Stimulated activated CD8-positive, alpha-beta memory T cell treated with anti-CD3 and anti-CD28 coated beads, Interleukin-12 subunit alpha, Interleukin-12 subunit beta, amount 100 ng/mL, for 1 hour (primary cell): ENCODE measurements at places on chromosomes 13 and 19.
A peak's percentile ranks its signal among the peaks of the same experiment; 100 is the strongest.

- peak; percentile 41 for DNase-seq
Measured at GRCh38 chr19:42386974-42387707, 3.0 kb downstream of the CNFN start.

DNA sequence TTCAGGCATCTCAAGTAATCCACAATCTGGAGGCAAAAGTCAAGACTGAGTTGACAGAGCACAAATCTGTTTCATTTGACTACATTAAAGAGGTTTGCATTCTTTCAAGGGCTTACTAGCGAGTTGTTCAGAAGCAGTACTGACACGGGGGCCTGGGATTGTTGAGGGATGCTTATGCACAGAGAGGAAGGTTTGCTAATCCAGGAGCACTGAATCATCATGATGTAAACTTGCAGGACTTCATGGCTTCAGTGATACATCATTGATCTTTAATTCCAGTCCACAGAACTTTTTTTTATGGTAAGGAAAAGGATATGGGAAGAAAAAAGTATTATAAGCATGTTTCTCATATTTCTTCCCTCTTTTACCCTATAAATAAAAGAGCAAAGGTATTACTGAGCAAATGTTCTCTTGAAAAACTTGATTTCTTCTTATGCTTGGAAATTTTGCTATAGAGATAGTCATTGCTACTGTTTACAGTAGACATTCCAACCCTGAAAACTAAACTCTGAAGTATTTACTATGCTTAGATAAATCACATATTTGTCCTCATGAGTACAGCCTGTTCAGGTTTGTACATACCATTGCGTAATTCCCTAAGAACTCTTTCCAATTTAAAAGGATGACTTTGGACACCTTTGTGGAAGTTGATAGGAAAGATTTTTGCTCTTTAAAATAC is 65.8 kb upstream of the KPNA3 start:
- DNase-seq = no peak

DNA sequence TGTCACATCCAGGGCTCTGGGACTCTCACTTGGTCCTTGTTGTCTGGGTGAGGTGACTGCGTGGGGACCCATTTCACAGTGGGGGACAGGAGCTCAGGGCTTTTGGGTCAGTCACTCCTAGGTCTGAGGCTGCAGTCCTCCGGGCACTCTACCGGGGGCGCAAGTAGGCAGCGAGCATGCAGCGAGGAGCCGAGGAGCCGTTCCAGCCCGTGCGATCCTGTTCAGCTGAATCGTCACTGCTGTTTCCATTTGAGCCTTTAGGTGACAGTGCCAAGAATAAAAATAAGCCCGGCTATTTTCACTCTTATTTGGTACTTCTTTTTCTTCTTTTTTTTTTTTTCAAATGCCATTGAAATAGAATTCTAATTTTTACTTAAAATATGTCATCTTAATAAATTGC is 126.5 kb downstream of the ZNF536 start:
- no peak for DNase-seq

- no peak for DNase-seq
Measured at GRCh38 chr13:26253262-26253786, 605 bp upstream of the CDK8 start.

DNA sequence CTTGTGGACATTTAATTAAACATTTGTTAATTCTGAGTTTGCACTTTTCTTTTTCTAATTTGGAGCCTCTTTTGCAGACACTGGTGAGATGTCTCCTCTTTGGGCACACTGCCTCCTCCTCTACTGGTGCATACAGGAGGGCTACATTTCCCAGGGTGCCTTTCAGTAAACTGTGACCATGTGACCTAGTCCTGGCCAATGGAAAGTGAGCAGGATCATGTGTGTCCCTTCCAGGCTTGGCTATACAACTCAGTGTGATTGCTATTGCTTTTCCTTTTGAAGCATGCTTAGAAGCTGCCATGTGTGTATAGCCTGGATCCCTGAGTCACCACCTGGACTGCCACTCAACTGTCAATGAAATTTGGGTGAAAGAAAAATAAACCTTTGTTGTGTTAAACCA is 4.5 kb downstream of the IZUMO2 start:
- DNase-seq = no peak
